ENCODE measurements at places on chromosomes 3 and 15. TPM values are rescaled to one million over a fixed set of nuclear protein-coding genes. Genes with fewer than 3 reads are reported as not detected.

DNA sequence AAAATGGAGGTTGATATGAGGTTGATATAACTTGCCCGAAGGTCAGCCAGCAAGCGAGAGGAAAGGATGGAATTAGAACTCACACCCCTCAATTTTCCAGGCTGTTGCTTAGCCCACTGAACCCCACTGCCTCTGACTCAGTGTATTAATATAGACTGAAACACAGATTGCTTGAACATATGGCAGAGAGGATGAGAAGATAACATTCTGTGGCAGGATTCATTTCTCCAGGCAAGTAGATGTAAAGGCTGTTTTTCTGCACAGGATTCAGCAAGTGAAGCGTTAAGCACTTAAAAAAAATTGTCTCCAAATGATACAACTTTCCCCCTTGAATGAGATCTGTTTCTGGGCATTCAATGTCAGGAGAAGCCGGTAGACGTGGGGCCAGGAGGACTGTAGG is 335.2 kb downstream of the GAP43 start:
- DNase-seq = no peak

DNA sequence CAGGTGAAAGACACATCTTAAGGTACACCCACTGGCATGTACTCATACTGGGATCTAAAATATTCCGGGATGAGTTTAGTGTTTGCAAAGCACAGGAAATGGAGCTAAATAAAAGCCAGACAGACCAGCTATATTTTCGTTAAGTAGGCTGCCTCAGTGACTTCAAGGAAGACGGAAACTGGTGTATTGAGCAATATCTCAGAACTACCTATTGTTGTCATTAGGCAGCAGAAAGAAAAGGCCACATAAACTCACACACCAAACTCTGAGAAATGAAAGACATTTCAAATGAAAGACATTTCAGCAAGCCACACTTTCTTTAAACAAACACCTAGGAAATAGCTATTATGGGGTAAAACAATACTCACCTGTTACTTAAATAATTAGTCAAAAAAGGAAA is 761.7 kb upstream of the SEMA6D start:
- DNase-seq = no peak

- peak; percentile 65 for DNase-seq
Observed at GRCh38 chr15:24955531-24955921, 739 bp downstream of the SNRPN start.

DZIP1L gene
- 25.0 TPM for total RNA-seq

DNA sequence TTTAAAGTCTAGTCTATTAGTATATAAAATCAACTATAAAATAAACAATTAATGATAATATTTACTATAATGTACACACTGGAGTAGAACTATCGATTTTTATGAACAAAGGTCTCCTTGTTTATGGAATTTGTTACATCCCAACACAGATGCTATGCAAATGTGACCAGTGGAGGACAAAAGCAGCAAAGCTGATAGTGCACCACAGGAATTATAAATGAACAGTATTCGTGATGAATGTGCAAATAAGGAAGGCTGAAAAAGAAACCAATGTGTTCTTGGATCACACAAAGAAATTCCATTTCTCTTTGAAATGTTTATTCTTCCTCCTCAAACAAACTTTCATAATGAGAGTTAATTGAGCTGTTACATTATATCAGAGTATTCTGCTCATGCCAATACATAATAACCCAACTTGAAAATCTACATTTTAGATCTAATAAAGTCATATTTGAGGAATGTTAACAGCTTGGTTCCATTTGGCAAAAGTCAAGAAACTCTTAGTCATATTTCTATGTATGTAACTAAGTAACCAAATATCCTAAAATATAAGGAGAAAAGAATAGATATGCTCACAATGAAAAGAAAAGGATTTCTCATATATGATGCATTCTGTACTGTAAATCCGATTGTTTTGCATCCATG is 79.3 kb downstream of the NEK10 start:
- no peak for DNase-seq

DNA sequence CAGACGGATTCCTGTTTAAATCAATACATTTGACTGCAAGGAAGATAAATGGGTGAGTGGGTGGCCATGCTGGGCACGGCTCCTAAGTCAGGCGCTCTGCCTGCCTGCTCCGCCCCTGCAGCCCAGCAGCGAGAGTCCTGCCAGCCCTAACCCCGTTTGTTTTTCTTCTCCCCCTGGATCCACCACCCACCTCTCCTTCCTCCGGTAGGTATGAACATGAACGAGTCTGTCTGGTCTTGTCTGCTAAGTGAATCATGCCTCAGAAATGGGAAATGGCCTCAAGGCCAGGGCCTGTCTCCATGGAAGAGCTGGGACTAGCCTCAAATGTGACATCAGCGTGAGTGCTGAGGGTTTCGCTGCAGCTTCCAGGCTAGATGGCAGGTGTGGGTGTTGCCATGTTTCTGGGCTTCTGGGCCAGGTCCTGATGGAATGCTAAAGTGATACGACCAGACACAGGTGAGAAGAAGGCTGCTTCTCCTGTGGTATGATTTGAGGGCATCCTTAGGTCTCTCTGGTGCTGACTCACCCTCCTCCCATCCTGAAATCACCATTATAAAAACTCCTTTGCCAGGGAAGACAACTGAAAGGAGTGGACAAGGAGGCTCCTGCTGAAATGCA is 5.6 kb upstream of the FEM1B start:
- no peak for DNase-seq

DNA sequence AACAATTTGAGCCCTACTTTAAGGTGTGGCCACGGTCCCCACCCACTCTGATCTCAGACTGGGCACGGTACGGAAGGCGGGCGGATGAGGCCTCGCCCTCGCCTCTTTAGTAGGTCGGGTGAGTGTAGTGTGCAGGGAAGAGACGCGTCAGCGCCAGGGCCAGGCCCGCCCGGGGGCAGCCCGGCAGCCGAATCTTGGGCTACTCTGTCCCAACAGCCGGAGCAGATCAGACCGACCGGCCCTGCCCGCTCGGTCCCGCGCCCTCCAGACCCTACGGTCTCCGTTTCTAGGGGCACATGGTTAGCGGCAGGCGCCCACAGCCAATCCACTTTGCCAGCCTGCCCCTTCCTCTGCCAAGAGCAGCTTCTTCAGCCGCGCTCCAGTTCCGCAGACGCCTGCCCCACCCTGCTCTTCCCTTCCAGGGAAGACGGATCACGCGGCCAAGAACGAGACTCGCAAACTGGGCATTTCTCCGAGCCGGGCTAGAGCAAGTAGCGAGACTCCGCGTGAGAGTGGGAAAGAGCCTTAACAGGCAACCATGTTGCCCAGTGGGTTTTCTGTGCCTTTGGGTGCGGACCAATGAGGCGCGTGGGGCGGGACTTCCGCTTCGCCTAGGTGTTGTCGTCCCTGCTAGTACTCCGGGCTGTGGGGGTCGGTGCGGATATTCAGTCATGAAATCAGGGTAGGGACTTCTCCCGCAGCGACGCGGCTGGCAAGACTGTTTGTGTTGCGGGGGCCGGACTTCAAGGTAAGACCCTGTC is at the start of gene RNF13:
Gene RNF13 (plus strand): TSS at position 610 of the 761 bp plus-strand sequence. CDS start 32,812 bp downstream, outside the sequence.
- DNase-seq = peak; percentile 99

SEMA3G gene
- total RNA-seq = 4.7 TPM

GRCh38 chr15:38130740-38131498 is 121.7 kb upstream of the SPRED1 start:
- DNase-seq = peak; percentile 95

DNA sequence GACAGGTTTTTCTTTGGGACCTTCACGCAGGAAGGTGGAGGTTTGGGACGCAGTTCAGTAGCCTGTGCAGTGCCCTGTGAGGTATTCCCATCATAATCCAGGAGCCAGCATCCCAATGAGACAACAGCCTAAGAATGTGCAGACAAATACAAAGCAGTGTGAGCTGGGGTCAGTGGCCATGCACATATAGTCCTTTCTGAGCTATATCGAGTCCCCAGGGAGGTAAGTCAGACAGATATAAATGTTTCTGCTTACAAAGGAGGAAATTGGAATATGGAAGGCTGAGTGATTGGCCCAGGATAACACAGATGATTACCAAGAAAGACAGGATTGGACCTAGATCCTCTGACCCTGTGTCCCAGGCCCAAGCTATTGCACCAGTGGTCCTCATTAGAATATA is 216.6 kb upstream of the TRIM42 start:
- no peak for DNase-seq

PRSS50 gene
- total RNA-seq = 1.1 TPM

DNA sequence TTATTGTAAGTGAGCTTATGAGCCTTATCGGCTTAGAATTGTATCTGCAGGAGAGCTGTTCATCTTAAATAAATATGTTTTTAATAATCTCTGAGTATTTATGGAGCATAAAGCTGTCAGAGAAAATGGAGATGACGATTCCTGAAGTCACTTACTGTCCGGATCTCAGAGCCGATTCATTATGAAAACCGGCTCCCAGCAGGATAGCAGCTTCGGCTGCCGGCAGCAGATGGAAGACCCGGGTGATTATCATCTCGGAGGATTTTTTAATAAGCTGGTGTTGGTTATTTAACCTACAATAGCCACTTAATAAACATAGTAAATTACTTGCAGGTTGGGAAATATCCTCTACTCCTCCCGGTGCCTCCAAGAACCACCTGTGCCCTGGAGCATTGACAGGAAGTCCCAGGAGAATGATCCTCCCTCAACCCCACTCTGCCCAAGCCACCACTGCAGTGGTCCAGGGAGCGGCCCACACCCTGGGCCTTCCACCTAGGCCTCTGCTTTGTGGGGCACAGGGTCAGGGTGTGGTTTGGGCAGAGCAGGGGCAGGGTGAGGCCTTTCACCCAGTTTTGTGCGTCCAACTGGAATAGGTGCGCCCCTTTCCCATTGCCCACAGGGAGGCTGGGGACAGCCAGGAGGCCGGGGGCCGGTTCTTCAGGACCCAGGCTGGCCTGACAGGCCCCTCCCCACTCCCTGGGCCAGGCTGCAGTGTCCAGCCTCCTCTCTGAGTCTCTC is 42.2 kb upstream of the PRR23E start:
- peak; percentile 30 for DNase-seq

DNA sequence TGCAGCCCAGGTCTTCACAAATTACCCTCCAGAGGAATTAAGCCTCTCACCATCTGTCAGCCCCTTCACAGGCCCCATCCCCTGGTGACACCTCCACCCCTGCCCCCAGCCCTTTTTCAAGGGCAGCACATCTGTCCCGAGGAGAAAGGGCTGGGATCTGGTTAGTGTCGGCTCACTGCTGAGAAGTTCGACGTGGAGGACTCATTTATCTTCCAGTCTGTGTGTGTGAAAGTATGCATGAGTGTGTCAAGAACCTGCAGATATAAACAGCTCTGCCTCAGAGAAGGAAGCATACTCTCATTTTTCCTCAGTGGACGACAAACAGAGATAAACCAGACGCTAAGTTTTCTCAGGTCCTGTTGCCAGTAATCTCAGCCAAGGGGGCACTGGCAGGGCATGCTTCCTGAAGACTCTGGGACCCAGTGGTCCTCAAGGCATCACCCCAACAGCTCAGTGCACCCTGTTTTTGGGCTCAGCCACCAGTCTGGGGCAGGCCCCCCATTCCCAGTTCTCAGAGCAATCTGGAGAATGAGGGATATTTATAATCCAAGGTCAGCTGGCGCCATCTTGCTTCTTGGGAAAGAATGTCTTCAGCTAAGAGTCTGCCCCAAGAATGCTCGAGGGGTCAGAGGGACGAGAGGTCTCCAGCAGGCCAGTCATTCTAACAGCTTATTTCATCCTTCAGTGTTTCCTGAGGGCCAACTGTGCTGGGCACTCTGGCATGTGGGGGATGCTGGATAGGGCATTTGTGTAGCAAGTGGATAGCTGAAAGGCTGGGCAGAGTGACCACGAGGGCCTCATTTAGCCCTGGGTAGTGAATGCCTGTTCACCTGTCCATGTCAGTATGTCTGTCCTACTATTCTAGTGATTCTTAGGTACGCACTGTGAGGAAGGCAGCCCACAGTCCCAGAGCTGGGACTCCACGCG is 73.6 kb downstream of the ADCY5 start:
- peak; percentile 70 for DNase-seq

LTF gene
- total RNA-seq = not detected

GRCh38 chr3:157671656-157672055 is 168.4 kb upstream of the VEPH1 start:
- no peak for DNase-seq

- no peak for DNase-seq
Observed at GRCh38 chr3:195246581-195246995, 24.4 kb downstream of the XXYLT1 start.

- no peak for DNase-seq
Observed at GRCh38 chr3:134150476-134150875, 100.2 kb downstream of the RYK start.

GRCh38 chr3:25563601-25564000 is 101.1 kb downstream of the TOP2B start:
- DNase-seq = no peak

EPHA6 gene
- total RNA-seq = 39.3 TPM

EXD1 gene
- total RNA-seq = not detected

GRCh38 chr3:61074783-61075182 is 176.5 kb downstream of the FHIT start:
- no peak for DNase-seq

ZCWPW2 gene
- 1.4 TPM for total RNA-seq

FEZF2 gene
- total RNA-seq = not detected

- no peak for DNase-seq
Observed at GRCh38 chr15:99669250-99669649, 64.0 kb downstream of the LYSMD4 start.

HIGD2B gene
- not detected for total RNA-seq

GRCh38 chr3:112074616-112075497 is 11.3 kb upstream of the C3orf52 start:
- DNase-seq = no peak

DNA sequence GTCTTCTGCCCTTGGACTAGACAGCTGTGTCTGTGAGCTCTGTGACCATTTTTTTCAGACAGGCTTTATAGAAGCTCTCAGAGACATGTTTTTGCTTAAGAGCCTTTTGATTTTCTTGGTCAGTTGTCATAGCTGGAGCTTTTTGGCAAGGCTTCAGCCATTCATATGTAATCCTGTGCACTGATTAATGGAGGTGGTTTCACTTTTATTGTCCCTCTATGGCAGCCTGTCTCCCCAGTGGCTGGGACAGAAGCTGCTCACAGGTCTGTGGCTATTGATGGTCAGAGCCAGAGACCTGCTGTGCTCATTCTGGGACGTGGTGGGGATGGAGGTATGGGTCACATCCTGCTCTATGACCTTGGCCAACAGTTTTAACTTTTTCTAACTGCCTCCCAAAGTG is 226.6 kb upstream of the LRRFIP2 start:
- DNase-seq = no peak

DNA sequence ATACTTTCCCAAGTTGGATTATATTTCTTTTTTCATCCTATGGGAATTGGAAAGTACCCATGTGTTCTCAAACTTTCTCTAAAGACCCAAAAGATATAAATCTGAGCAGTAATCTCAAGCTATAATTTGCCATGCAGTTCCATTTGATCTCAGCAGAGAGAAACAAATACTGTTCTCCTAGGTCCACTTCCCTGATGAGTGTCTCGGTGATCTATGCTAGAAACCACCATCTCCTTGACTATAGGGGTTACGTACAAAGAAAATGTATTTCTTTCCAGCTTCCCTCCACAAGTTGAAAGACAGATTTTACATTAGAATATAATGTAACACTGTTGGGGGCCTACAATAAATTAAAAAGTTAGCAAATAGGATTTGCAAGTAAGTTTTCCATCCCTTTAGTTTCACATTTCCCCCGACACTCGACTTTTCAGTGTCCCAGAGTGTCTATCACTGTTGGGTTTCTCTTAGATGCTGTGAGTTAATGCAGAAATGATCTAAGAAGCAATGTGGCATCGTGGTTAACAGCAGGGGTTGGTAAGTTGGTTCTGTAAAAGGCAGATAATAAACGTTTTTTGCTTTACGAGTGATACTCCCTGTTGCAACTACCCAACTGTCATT is 465.1 kb upstream of the CFAP20DC start:
- no peak for DNase-seq

EFCAB12 gene
- total RNA-seq = 0.36 TPM

GRCh38 chr15:61582092-61582491 is 353.0 kb upstream of the RORA start:
- no peak for DNase-seq

ROBO2 gene
- total RNA-seq = 0.27 TPM
